ENCODE measurements at places on chromosomes 5 and 9.

- no peak for DNase-seq
These were observed 340.8 kb downstream of the DTWD2 start for GRCh38 chr5:118647587-118647986.

- DNase-seq = no peak
These were observed at the start of gene C5orf46 for GRCh38 chr5:147906326-147907095. TSS of gene C5orf46 (minus strand) at chr5:147906538. CDS start at chr5:147906501, 37 bp downstream.

GRCh38 chr5:148687427-148687826 lies 33.1 kb upstream of the HTR4 start:
- DNase-seq = no peak

GRCh38 chr5:61332851-61333320 lies 828 bp downstream of the ZSWIM6 start:
- DNase-seq = peak; percentile 72

DNA sequence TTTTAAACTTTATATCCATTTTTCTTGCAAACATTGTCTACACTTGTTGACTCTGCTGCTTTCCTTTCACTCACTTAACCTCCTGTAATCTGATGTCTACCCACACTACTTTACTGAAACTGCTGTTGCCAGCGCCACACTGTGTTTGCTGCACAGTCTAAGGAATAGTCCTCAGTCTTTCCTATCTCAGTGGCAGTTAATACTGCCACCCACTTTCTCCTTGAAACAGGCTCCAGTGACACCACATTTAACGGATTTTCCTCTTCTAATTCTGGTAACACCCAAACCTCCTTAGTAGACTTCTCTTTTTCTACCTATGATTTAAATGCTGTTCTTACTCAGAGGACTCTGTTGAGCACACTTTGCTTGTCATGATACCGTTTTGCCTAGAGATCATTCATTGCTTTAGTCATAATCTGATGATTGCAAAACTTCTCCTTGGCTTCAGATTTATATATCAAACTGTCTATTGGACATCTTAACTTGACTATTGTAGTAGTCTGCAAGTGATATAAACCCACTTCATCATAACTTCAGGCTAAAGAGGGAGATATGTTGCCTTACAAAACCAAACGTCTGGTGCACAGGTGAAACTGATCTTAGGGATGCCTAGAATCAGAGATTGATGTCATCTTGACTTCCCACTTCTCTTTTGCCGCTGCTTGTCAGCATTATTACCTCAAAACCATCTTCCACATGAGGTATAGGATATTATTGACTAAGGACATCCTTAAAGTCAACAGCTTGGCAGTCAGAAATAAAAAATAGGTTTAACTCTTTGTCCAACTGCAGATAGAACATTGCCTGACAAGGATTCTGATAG lies 94.1 kb downstream of the CDC42SE2 start:
- DNase-seq = peak; percentile 74

- peak; percentile 79 for DNase-seq
These were observed at the start of gene DAPK1 for GRCh38 chr9:87497604-87498045. TSS of gene DAPK1 (plus strand) at chr9:87497867. CDS start at chr9:87499078, 1,211 bp downstream.

GRCh38 chr5:163104464-163104863 lies 332.9 kb upstream of the CCNG1 start:
- DNase-seq = peak; percentile 7

GRCh38 chr5:56815658-56816545 lies 553 bp downstream of the MAP3K1 start:
- DNase-seq = peak; percentile 67

DNA sequence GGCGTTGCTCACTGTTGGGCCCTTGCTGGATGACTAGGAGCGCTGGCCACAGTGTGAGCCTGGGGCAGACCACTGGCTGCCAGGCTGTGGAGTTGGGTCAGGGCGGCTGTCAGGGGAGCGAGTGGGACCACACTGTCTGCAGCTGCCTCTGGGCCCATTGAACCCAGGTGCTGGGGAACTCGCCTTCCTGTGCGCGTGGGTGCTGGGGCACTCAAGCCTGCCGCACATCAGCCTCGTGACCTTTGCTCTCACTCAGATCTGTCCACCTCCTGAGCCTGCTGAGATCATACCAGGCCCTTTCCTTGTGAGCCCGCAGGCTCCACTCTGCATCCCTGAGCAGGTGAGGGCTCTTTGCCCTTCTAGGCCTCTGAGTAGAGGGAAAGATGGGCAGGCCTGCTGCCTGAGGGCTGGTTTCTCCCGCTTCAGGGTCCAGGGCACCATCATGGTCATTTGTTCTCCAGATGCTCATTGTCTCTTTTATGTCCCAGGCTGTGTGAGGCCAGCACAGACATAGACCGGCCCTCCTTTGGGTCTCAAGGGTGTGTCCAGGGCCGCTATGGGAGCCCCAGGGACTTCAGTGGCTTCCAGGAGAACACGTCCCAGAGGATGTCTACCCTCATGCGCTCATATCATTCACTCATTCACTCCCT lies 26.5 kb downstream of the WNK2 start:
- DNase-seq = no peak

- no peak for DNase-seq
These were observed 1060.1 kb downstream of the PTPRD start for GRCh38 chr9:9552665-9553064.

DNA sequence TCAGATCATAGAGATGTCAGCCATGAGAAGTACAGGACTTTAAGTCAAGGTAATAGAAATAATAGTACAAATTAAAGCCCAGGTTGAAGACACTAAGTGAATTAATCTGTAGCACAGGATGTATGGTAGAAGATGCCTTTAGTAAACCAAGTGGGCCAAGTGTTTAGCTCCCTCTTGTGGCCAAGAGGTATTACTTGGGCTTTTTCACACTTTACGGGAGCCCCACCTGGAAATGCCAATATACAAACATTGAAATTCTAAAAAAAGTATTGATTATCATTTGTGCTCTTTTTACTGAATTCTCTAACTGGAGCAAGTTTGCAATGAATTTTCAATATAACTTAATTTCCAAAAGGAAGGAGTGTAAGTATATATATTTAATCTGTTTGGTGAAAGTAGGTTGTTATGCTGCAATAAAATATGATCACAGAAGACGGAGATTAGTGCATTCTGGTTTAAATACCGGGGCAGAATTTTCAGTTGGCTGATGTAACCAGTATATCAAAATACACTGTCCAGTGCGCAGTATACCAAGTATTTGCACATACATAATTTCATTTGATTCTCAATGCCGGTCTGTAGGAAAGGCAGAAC lies 84.7 kb downstream of the PARP8 start:
- DNase-seq = peak; percentile 75

- no peak for DNase-seq
These were observed 19.2 kb downstream of the ANKHD1 start for GRCh38 chr5:140420665-140421361.

GRCh38 chr9:124793015-124793541 lies 16.1 kb downstream of the OLFML2A start:
- peak; percentile 16 for DNase-seq

- no peak for DNase-seq
These were observed 358.8 kb upstream of the ARRDC3 start for GRCh38 chr5:91741764-91742505.

GRCh38 chr9:79155308-79155707 lies 416.5 kb upstream of the TLE4 start:
- no peak for DNase-seq

DNA sequence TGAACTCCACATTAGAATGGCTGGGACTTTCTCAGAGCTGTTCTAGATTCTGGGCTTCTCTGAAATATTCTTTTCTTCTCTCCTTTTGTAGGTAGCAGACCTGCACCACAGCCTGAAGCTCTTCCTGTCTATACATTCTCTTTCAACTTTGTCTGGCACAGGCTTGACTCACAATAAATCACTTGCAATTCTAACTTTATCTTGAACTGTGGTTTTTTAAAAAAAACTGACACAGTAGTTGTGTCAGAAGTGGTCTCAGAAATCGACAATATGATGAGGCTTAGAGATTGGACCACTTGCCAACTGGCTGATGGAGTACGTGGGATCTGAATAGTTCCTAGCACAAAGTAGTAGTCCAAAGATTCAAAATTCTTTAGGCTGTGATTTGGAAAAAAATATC lies 24.1 kb upstream of the CDH9 start:
- DNase-seq = no peak

DNA sequence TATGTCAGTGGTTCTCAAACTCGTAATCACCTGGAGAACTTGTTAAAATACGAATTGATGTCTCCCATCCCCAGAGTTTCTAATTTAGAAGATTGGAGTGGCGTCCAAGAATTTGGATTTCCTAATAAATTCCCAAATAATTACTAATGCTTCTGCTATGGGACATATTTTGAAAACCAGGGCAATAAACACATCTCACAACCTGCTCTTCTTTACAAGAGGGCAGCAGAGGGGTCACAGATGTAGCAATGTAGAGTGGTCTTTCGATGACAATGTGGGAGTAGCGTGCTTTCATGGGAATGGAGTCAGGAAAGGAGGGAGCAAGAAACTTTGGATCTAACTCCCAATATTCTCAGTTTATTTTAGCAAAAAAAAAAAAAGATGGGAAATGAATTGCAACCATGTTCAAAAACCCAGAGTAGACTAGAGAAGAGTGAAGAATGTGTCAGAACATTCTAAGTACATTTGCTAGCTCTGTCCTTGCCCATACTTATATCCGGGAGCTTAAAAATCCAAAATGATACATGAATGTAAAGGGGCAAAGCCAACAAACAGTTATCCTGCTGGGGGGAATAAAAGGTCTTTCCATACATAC lies 33.8 kb upstream of the ALDH1A1 start:
- no peak for DNase-seq

DNA sequence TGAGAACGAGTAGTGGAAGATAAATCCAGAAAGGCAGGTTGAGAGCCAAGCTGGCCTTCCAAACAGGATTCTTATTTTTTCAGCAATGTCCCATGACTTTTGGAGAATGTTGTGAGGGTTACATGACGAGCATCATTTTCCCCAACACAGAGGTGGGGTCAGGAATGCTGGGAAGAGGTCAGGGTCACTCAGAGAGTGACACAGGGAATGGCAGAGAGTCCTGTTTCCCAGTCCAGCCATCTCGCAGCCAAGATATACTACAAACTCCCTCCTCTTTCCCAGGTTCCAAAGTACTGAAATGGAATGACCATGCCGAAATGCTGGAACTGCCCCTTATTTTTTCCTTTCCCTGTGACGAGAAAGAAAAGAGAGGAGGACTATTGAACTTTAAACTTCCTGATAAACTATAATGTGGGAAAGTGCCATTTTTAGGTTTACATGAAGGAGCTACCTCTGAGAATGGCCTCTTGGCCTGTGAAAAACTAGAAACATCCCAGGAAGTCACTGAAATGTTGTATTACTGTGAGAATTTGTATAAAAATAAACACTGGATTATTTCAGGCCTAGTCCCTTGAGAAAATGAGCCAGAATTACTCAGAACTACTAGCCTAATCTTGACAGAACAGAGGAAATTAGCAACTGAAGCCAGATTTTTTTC lies 420.4 kb downstream of the CETN3 start:
- DNase-seq = no peak

GRCh38 chr5:168890816-168891812 lies 311.9 kb upstream of the PANK3 start:
- no peak for DNase-seq

GRCh38 chr9:127219520-127219919 lies 45.1 kb upstream of the GARNL3 start:
- peak; percentile 47 for DNase-seq

- peak; percentile 80 for DNase-seq
These were observed 18.3 kb downstream of the RFX3 start for GRCh38 chr9:3507395-3508077.

GRCh38 chr9:133714606-133715294 lies 23.4 kb downstream of the SARDH start:
- DNase-seq = no peak

- DNase-seq = no peak
These were observed 43.1 kb downstream of the LNPEP start for GRCh38 chr5:96978812-96979449.

DNA sequence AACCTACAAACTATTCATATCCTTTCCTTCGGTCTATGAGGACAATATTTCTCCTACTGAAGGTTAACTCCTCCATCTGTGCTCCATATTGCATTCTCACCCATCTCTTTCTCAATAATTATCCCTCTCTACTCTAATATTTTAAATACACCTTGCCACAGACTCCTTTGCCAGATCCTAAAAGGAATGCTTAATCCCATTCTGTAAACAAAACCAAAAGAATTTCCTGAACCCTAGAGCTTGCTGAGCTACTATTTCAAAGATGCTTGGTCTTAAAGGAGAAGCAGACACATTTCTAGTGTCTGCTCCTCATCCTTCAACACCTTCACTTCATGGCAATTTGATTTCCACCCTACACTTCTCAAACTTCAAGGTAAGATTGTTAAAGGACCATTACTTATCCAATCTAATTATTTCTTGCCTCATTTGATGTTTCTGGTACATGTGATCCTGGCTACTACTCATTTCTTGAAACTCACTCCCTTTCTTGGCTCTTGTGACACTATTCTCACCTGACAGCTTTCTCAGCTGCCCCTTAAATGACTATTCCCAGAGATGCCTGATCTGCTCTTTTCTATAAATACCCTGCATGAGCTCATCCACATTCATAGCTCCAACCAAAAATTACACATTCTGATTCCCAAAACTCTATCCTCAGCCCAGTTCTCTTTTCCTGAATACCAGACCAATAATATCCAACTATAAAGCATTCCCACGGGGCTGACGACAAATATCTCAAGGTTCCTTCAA lies 20.2 kb downstream of the HOMER1 start:
- DNase-seq = no peak

GRCh38 chr5:123482258-123482657 lies 29.7 kb upstream of the CSNK1G3 start:
- DNase-seq = no peak

DNA sequence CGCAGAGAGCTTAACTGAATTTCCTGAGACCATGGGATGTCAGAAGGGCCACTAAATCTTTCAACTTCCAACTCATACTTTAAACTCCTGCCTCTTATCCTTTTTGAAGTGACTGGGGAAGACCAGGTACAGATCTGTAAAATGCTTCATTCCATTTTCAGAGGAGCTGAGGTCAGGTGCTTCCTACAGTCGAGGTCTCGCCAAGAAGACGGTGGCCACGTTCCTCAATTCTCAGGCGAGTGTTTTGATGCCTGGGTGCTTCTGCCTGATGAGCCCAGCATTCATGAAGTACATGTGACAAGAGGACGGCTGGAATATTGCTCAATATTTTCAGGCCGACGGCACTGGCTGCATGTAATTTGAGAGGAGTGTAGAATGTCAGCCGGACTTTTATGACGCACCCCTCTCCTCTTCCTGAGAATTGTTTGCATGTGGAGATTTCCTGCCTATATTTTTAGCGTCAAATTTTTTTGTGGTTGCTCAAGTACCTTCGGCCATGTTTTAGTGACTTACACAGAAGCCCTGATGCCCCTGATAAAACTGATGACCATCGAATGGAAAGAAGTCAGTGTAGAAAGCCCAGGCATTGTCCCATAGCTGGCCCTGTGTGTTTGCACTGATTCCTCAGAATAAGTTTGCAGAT lies 38.8 kb upstream of the GLRX start:
- peak; percentile 96 for DNase-seq

Data from suppressor macrophage treated with lipopolysaccharide for 4 hours (primary cell).